Activated CD8-positive, alpha-beta memory T cell treated with anti-CD3 and anti-CD28 coated beads for 48 hours (primary cell): ENCODE measurements at places on chromosomes 4 and X.

- no peak for DNase-seq
These were observed 27.5 kb upstream of the ASMTL start for GRCh38 chrX:1480082-1480785.

GRCh38 chr4:6529021-6529420, 46.0 kb upstream of the MAN2B2 start:
- no peak for DNase-seq

DNA sequence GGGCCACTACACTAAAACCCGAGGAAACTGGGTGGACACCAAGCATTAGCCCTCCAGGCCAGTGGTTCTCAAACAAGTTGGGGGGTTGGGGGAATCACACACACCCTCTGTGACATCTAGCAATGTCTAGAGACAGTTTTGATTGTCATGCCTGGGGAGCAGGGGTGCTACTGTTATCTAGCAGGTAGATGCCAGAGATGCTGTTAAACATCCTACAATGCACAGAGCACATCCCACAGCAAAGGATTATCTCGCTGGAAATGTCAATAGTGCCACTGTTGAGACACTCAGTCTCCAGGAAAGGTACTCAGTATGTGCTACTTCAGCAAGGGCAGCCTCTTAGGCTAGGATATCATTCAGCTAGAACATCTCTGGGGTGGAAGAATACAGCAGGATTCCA, 1.3 kb downstream of the SMC1A start:
- DNase-seq: no peak

GRCh38 chrX:118545510-118545909, 49.9 kb downstream of the DOCK11 start:
- no peak for DNase-seq

GRCh38 chr4:151239608-151240007, 37.4 kb upstream of the PRSS48 start:
- no peak for DNase-seq

DNA sequence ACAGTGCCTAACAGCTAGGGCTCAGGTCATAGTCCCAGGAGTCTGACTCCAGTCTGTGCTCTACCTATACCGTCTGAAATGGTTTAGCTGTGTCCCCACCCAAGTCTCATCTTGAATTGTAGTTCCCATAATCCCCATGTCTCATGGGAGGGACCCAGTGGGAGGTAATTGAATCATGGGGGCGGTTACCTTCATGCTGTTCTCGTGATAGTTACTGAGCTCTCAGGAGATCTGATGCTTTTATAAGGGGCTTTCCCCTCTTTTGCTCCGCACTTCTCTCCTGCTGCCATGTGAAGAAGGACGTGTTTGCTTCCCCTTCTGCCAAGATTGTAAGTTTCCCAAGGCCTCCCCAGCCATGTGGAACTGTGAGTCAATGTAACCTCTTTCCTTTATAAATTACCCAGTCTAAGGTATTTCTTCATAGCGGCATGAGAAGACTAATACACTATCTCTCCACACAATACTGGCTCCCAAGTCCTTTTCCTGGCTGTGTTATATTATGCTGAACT, 110.8 kb downstream of the AFAP1 start:
- no peak for DNase-seq

GRCh38 chrX:17441965-17442364, 67.0 kb downstream of the NHS start:
- DNase-seq: no peak
